ENCODE measurements at places on chromosomes 12 and 14.

GRCh38 chr12:121774968-121775474 lies 18.5 kb downstream of the RHOF start:
- no peak for DNase-seq
- no peaks in the 10 kb centered on the region for H3K27me3 ChIP-seq
- no peak overlapping the region for H3K27ac ChIP-seq
- no peak overlapping the region for H3K4me3 ChIP-seq
- peaks cover 17% of the 10 kb centered on the region for H3K4me1 ChIP-seq

DNA sequence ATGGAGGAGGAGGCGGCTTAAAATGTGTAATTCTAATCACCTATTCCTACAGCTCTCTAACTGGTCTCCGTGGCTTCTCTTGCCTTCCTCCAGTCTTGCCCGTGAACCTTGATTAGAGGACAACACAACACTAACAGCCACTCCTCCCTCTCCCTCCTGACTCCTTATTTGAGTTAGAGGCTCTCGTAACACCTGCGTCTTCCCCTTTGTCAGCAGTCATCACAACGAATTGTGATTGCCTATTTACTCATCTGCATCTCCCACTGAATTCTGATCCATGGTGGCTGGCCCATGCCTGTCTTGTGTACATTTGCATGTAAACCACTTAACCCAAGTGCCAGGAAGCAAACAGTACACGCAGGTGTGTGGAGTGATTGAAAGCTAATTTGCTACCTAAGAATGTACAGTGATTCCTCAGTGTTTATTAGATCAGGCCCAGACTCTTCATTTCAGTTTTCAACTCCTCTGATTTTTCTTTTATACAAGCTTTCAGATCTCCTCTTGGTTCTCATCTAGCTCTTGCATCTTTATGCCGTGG lies 154.5 kb downstream of the MON2 start:
- H3K36me3 ChIP-seq, result peaks cover 2% of the 10 kb centered on the region
- DNase-seq, result no peak
- peaks cover 7% of the 10 kb centered on the region for H3K27me3 ChIP-seq
- H3K4me1 ChIP-seq, result peaks cover 7% of the 10 kb centered on the region

- H3K36me3 ChIP-seq, result no peaks in the 10 kb centered on the region
- H3K4me3 ChIP-seq, result no peak overlapping the region
- no peak overlapping the region for H3K27ac ChIP-seq
- H3K4me1 ChIP-seq, result no peaks in the 10 kb centered on the region
- DNase-seq, result no peak
Observed at GRCh38 chr12:41120211-41120610, 67.9 kb upstream of the PDZRN4 start.

DNA sequence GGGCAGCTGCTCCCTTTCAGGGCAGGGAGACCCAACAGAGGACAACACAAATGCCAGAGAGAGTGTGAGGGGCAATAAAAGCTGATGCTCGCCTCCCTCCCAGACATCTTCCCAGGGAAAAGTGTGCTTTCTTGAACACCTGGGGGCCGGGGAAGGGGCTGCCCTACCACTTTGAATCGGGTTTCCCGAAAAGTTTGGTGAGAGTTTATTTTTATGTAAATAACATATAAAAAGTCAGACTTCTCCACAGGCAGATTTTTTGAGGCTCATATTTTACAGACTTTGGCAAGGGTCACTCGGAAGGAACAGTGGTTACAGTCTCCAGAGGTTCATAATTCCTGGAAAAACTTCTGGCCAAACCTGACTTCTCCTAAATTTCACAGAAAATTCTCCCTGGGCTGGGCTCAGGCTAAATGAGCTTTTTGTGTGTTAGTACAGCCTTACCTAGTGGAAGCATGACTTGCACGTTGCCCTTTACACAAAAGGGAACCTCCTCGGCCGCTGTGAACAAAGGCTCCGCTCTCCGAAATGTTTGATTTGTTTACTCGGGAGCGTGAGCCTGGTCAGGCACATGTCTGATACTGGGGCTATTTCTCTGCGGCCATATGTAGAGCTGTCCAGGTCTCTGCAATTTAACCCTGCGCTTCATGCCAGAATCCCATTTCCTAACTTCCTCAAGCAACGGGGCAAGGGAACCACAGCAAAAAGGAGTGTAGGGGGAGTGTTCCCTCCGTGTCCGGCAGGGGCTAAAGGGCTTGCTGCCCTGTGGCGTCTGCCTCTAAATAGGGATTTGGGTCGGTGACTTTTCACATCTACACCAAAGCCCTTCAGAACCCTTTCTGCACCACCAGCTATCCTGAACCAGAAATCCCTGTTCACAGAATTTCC lies 3.4 kb downstream of the RTL1 start:
- H3K4me3 ChIP-seq, result no peak overlapping the region
- no peak overlapping the region for H3K27ac ChIP-seq
- no peaks in the 10 kb centered on the region for H3K36me3 ChIP-seq

GRCh38 chr12:129378496-129378895 lies 525.2 kb downstream of the GLT1D1 start:
- no peak for DNase-seq
- H3K27ac ChIP-seq, result no peak overlapping the region
- H3K4me1 ChIP-seq, result no peaks in the 10 kb centered on the region
- H3K36me3 ChIP-seq, result no peaks in the 10 kb centered on the region

DNA sequence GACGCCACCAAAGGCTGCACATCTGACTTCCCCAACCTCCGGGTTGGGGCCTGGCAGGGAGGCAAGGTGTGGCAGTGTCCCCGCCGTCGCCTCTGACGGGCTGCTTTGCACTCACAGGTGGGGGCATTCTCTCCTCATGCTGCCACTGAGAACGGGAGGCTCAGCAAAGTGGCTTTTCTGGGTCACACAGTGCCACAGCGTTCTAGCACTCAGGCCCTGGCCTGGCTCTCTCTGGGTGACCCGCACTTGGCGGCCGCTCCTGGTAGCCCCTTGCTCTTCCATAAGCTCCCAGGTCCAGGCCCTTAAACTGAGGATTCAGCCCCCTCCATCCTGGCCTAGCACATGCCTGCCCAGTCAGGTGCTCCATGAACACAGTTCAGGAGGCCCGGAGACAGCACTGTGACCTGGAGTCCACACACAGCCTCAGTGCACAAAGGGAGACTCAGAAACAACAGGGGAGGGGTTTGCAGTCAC lies 25.2 kb downstream of the SERPINA1 start:
- H3K36me3 ChIP-seq, result no peaks in the 10 kb centered on the region
- no peak overlapping the region for H3K4me3 ChIP-seq
- H3K27ac ChIP-seq, result no peak overlapping the region

DNA sequence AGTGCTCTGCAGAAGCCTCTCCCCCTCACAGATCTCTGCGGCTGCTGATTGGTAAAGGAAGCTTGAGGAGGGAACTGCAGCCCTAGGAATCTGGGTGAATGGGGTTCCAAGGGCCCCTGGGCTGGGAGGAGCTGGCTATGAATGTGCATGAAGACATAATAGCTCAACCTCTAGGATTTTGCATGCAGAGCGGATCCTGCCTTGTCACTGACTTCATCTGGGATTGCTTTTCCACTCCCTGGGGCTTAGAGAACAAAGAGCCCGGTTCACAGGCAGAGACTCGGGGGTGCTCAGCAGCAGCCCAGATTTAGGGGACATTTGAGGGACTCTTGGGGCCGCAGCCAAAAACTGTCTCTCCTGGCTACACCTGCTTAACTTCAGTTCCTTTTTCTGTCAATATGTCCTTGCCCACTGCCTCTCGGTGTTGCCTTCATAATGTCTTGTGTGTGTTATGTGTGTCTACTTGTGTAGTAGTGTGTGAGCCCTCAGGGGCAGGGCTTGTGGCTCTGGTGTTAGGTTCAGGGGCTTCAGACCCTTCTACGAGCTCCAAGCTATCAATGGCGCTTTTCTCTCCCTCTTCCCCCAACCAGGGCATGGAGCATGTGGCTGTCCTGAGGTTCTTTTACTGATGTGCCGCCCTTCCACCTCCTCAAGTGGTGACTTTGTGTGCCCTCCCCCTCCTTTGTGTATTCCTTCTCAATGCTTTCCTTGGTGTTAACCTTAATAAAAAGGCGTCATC lies 1.9 kb downstream of the CCDC184 start:
- H3K27me3 ChIP-seq, result peaks cover 28% of the 10 kb centered on the region
- no peaks in the 10 kb centered on the region for H3K36me3 ChIP-seq
- no peak for DNase-seq
- H3K4me1 ChIP-seq, result peaks cover 16% of the 10 kb centered on the region

GRCh38 chr12:64792128-64792527 lies 32.3 kb upstream of the TBC1D30 start:
- no peak for DNase-seq
- no peaks in the 10 kb centered on the region for H3K27me3 ChIP-seq
- no peaks in the 10 kb centered on the region for H3K36me3 ChIP-seq
- no peaks in the 10 kb centered on the region for H3K4me1 ChIP-seq

DNA sequence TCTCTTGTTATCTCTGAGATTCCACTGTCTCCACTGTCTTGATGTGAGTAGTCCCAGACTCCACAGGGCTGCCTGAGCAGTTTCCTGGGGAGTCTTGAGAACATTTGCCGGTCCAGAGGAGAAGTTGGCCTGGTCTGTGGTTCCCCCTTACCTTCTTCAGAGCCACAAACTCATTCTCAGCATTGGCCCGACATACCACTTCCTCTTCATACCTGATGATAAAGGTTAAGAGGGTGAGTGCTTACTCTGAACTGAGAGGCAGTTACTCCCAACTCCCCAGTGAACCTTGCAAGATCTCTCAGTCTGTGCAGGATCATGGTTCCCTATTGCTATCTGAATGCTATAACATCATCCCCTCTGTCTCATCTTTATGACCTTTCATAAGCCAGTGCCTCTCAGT lies 2.6 kb downstream of the KRT84 start:
- no peak overlapping the region for H3K27ac ChIP-seq
- H3K4me3 ChIP-seq, result no peak overlapping the region
- peaks cover 13% of the 10 kb centered on the region for H3K4me1 ChIP-seq
- DNase-seq, result peak; percentile 24
- H3K27me3 ChIP-seq, result no peaks in the 10 kb centered on the region

DNA sequence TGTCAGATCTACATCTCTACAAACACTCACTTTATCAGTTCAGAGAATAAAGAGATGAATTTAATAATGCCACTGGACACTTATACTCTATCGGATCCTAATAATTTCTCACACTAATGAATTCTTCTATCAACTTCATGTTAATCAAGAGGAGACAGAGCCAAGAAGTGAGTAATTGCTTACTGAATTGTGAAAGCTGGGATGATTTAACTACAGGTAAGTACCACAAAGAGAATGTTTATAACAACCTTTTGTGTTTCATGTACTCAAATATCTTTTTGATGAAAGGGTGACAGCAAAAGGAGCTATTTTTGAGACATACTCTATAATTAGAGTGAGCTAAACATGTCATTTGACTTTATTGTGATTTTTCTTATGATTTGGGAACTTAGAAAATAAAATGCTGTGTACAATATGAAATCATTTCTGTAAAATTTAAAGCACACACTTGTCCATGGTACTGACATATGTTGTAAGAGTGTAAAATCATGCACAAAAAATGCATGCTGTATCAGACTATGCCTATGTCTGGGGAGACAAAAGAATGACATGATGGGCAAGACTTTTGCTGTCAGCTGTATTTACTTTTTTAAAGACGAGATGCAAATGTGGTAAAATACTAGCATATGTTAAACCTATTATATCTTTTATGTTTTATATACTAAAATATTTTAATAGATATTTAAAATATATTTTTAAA lies 361.2 kb downstream of the CCER1 start:
- no peaks in the 10 kb centered on the region for H3K4me1 ChIP-seq
- H3K27me3 ChIP-seq, result no peaks in the 10 kb centered on the region
- no peak overlapping the region for H3K4me3 ChIP-seq
- H3K36me3 ChIP-seq, result no peaks in the 10 kb centered on the region

GRCh38 chr12:93679308-93679925 lies 2.2 kb downstream of the CRADD start:
- H3K4me3 ChIP-seq, result no peak overlapping the region
- H3K36me3 ChIP-seq, result peaks cover 13% of the 10 kb centered on the region
- H3K27me3 ChIP-seq, result no peaks in the 10 kb centered on the region
- no peak for DNase-seq
- H3K4me1 ChIP-seq, result peaks cover 36% of the 10 kb centered on the region

DNA sequence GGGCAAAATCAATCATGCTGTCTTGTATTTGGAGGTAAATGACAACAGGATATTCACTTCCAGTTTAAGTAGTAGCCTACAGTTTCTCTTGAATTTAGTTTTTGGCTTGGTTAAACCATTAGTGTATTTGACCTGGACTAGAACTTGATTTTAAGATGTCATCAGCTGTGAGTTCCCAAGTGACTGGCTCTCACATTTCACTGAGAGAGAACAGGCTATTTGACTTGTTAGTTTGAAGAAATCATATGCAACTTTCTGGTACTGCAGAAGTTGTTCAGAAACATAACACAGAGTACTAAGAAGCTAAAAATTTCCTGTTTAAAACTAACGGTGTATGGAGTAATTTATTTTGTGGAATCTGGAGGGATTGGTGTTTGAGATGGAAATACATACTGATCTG lies 22.3 kb downstream of the MNAT1 start:
- H3K4me3 ChIP-seq, result no peak overlapping the region
- H3K27ac ChIP-seq, result no peak overlapping the region
- peaks cover 51% of the 10 kb centered on the region for H3K4me1 ChIP-seq

- no peaks in the 10 kb centered on the region for H3K36me3 ChIP-seq
- no peak overlapping the region for H3K27ac ChIP-seq
Observed at GRCh38 chr12:85509081-85509856, 229.2 kb downstream of the ALX1 start.

GRCh38 chr14:105917933-105918436 lies 391.6 kb downstream of the TMEM121 start:
- H3K27me3 ChIP-seq, result peaks cover 5% of the 10 kb centered on the region
- DNase-seq, result no peak
- no peak overlapping the region for H3K27ac ChIP-seq
- no peaks in the 10 kb centered on the region for H3K36me3 ChIP-seq
- no peak overlapping the region for H3K4me3 ChIP-seq

DNA sequence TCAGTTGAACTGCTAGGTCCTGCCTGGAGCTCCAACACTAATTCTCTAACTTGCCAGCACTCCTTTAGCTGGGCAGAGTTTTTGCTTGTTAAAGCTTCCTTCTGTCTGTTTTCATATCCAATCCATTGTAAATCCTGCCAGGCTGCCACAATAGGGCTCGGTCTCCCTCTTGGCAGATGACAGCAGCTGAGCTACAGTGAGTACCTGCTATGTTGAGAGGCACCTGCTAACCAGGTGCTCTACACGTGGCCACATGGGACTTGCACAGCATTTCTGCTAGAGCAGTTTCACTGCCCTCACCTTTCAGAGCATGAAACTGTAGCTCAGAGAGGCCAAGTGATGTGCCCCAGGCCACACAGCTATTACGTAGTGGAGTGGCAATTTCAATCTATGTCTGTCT lies 106.6 kb upstream of the NOS1 start:
- H3K27ac ChIP-seq, result no peak overlapping the region
- no peak overlapping the region for H3K4me3 ChIP-seq

DNA sequence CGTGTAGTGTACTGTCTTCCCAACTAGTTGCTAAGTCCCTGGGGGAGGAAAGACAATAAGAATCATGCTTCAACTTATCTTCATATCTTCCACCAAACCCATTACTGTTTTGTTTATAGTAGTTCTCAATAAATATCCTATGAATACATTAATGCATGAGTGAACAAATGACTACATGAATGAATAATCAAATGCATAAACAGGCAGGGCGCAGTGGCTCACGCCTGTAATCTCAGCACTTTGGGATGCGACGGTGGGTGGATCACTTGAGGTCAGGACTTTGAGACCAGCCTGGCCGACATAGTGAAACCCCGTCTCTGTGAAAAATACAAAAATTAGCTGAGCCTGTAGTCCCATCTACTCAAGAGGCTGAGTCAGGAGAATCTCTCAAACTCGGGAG lies 32.1 kb upstream of the NR2C1 start:
- no peak for DNase-seq
- H3K27ac ChIP-seq, result no peak overlapping the region
- H3K4me3 ChIP-seq, result no peak overlapping the region
- peaks cover 6% of the 10 kb centered on the region for H3K4me1 ChIP-seq
